PC-3 (cell line): ENCODE measurements at places on chromosomes 1 and 21. TPM values are rescaled to one million over a fixed set of nuclear protein-coding genes. Genes with fewer than 3 reads are reported as not detected.

SMPDL3B gene
- 19.6 and 25.7 TPM in 2 replicates for total RNA-seq

LRRC53 gene
- total RNA-seq: not detected in 2 replicates

GJA9 gene
- 0.35 TPM in 1 of 2 replicates, not detected in the other for total RNA-seq

KIF26B gene
- 0.04 and 0.17 TPM in 2 replicates for total RNA-seq

FCN3 gene
- not detected in 2 replicates for total RNA-seq

CR1 gene
- not detected in 2 replicates for total RNA-seq

PRDX1 gene
- 749 and 967 TPM in 2 replicates for total RNA-seq
